ENCODE measurements at places on chromosomes 11 and 22. TPM values are rescaled to one million over a fixed set of nuclear protein-coding genes. Genes with fewer than 3 reads are reported as not detected.

GRCh38 chr22:19982991-19983578 lies 33.5 kb downstream of the ARVCF start:
- DNase-seq, result no peak

DNA sequence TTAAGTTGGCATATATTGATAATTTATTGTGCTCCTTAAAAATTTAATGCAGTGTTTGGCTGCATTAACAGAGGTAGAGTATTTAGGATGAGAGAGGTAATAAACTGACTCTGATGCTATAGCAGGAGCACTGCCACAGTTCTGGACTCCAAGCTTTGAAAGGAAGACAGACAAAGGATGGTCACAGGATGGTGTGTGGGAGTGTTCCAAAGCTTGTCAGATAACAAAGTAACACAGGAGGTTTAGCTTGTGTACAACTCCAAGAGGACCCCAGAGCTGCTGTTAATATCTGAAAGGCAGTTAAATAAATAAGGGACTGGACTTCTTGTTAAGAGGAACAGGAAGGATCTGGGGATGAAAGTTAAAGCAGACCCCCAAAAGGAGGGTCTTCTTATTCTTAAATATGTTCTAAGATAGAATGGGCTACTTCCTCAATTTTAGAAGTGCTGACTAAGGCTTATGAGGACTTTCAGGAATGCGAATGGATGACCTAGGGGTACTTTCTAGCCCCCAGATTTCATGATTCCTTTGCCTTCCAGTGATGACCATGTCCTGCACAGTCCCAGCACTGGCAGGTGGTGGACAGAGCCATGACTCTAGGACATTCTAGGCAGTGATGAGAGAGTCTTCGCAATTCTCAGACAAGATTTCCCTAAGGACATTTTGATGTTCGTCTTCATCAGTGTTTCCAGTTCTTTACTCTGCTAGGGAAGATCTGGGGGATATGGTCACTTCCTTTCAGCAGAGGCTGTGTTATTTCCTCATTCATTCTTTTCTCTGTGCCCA lies 149.1 kb upstream of the RASSF10 start:
- DNase-seq, result no peak

DNA sequence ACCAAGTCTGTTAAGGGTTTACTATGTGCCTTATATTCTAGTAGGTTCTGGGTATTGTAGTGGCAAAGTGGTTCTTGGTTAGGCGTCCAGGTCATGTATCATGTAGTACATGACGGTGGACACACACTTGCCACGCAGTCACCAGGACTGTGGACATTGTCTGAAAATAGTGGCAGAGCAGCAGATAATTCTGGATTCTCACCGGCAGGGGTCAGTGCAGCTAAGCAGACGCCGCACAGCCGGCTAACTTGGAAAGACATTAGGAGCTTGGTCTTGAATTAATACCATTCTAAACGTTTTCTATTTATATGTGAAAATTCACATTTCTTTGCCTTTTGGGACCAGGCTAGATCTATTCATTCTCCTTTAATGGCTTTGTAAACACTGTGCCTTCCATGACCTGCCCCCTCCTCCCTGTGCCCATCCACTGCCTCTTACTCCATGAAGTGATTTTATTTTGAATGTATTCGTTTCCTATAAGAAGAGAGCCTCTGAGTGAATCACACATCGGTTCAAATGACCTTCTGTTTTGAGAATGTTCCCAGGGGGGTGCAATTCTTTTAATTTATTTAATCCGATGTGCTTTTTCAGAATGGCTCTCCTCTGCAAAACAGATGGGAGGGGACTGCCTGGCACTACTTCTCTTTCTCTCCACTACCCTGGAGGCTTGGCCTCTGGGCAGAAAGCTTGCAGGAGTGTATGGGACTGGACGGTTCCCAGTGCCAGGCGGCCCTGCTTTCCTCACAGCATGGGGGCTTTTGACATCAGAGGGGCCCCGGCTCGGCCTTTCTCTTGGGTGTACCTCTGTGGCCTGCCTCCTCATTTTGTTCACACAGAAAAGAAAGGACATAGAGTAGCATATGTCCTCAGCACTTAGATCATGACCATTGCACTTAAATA lies 378.0 kb downstream of the NTM start:
- DNase-seq, result peak; percentile 73

GRCh38 chr11:100719809-100720221 lies 32.7 kb downstream of the ARHGAP42 start:
- no peak for DNase-seq

- DNase-seq, result no peak
Observed at GRCh38 chr22:17371448-17371847, 2.2 kb downstream of the CECR2 start.

GRCh38 chr11:23957314-23957713 lies 539.5 kb upstream of the LUZP2 start:
- DNase-seq, result no peak

DNA sequence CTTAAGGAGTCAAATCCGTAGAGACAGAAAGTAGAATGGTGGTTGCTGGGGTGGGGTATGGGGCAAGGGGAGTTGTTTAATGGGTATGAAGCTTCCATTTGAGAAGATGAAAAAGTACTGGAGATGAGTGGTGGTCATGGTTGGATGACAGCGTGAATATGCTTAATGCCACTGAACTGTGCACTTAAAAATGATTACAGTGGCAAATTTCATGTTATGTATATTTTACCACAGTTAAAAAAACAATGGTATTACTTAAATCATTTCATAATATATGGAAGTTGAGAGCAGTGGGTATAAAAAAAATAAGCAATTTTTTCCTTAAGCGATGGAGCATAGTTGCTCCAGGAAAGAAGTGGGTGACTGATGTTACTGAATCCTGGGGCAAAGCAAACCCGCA lies 67.1 kb downstream of the C22orf31 start:
- no peak for DNase-seq

GRCh38 chr11:96055706-96056387 lies 131.9 kb upstream of the MTMR2 start:
- DNase-seq, result no peak

GRCh38 chr11:112863305-112863704 lies 97.9 kb upstream of the NCAM1 start:
- no peak for DNase-seq

- no peak for DNase-seq
Observed at GRCh38 chr22:42938976-42939375, 76.0 kb downstream of the PACSIN2 start.

HSPB2 gene
- total RNA-seq, result not detected

PIH1D2 gene
- total RNA-seq, result 4.5 TPM

NOX4 gene
- 5.1 TPM for total RNA-seq
